ENCODE measurements at places on chromosomes 2 and 18.

DNA sequence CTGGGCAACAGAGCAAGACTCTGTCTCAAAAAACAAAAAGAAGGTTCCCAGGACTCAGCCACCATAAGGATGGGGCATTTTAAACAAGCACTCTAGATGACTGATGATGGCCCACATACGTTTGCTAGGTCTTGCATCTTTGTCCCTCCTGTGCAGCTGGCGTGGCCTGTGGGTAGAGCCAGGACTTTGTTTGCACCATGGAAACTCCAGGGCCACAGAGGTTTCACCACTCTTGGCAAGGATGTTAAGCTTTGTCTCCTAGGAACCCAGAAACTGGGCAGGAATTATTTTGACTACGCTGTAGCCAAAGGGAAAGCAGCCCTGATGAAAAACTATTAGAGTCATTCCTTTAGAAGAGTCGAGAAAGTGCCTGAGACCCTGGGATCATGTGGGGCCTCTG, 75.3 kb upstream of the STPG4 start:
- DNase-seq = no peak

DNA sequence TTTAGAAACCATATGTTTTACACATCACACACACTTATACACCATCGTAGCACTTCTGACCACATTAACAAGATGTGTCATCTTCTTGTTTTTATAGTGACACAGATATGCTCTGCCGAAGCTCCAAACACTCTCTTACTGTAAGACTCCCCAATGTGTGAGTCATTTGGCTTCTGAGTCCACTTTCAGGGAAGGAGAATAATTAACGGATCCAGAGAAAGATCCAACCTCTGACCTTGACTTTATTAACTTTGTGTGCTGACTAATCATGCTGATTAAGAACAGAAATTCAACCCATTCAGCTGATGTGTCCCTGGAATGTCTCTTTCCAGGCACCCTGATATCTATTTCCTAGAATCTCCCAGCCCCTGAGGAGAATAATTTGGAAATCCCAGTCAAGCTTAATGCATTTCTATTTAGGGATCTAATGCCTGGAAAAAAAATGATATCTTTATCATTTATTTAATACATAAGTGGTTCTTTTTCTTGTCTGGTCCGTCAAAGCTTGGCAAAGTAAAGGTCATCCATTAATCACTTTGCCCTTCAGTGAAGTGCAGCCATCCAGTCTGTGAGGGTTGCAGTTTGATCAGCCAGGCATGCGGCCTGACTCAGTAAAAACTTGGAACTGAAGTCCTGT, 615.8 kb upstream of the SYT4 start:
- no peak for DNase-seq

GRCh38 chr2:170969030-170969429, 40.0 kb downstream of the GORASP2 start:
- no peak for DNase-seq

- no peak for DNase-seq
These were observed 185.4 kb downstream of the FBXO15 start for GRCh38 chr18:73962256-73962655.

- no peak for DNase-seq
These were observed 29.0 kb downstream of the FMNL2 start for GRCh38 chr2:152363936-152364335.

- no peak for DNase-seq
These were observed 25.3 kb upstream of the ANXA4 start for GRCh38 chr2:69716555-69717120.

DNA sequence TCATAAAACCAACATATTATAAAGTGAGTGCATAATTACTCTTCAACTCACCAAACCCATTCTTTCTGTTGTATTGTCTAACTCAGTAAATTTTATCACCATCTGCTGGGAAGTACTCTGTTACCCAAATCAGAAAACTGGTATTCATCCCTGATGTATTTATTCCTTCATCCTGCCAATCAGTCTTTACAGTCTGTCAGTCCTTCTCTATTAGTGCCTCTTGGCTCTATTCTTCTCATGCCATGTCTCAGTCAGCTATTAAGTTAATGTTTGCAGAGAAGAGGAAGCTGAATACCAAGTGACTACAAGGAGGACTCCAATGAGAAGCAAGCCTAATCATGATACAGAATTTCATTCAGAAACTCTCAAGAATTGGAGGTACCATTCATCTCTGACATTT, 631.2 kb downstream of the CPS1 start:
- no peak for DNase-seq
